ENCODE measurements at places on chromosomes 12 and 14.

GRCh38 chr12:26011099-26011498 is 52.6 kb downstream of the RASSF8 start:
- DNase-seq, result no peak

DNA sequence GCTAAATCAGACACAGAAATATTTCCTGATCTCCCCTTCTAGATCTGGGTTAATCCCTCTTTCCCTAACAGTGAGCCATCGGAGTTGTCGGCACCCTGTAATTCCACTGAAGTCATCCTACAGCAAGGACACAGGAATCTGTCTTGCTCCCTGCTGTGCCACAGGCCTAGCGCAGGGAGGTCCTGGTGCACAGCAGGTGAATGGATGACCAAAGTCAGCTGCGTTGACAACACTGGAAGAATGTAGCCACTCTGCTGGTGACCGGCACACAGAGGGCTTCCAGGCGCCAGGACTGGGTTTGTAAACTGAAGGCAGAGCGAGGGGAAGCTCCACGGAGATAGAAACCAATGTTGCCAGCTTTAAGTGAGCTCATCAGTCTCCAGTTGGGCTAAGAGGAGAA is 23.6 kb downstream of the TMEM229B start:
- no peak for DNase-seq

GRCh38 chr14:90829677-90830076 is 13.4 kb upstream of the TTC7B start:
- DNase-seq, result no peak

DNA sequence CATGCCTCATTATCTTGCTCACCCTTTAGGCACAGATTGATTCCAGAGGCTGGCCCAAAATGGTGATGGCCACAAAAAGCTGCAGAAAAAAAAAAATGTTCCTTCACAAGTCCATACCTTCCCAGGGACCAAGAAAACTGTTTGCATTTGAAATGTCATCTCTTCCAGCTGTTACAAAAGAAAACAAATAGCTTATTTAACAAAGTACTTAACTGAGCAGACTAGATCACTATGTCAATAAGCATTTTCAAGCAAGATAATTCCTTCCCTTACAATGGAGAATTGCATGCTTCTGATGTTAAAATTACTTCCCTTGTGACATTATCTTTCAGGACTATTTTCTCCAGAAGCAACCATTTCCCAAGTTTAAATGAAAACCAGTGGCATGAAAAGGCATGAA is 377.9 kb upstream of the KITLG start:
- no peak for DNase-seq

- DNase-seq, result peak; percentile 15
Observed at GRCh38 chr14:24368562-24369252, 723 bp downstream of the NFATC4 start.

GRCh38 chr12:58750484-58750883 is 169.8 kb downstream of the LRIG3 start:
- no peak for DNase-seq

- DNase-seq, result no peak
Observed at GRCh38 chr12:67431411-67432020, 162.4 kb downstream of the CAND1 start.

DNA sequence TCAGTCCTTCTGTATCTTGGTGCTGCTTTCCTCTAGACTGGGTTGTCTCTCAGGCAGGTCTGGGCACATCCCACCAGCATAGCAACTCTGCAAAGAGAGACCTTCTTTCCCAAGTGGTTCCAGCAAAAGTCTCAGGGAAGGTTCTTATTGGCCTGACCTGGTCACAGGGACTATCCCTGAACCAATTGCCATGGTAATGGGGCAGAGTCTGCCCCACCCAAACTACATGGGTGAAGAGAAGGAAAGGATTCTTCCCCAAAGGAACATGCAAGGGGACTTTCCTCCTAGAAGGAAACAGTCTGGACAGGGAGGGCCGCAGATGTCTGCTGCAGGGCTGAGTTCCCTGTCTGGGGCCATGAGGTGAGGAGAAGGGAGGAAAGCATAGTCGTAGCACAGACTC is 122.2 kb upstream of the NCOR2 start:
- no peak for DNase-seq

DNA sequence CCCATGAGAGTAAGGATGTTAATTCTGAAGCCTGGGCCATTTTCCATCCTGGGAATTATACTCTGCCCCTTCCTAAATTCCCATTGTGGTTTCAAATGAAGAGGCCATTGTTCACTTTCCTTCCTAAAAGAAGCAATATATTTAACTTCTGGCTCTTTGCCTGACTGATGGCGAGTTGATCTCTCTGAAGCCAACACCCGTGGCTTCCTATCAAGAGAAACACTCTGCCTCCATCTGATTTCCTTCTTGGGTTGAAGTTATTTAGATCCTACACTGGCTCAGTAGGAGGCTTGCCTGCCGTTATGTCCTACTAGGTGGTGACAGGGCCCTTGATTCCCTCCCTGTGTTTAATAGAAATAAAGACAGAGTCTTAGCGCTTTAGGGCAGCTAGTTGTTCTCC is 97.4 kb downstream of the PRKCH start:
- no peak for DNase-seq

- no peak for DNase-seq
Observed at GRCh38 chr12:15011162-15011561, 38.3 kb downstream of the PDE6H start.

- no peak for DNase-seq
Observed at GRCh38 chr12:111409780-111410430, 4.2 kb downstream of the SH2B3 start.

GRCh38 chr14:67435603-67436002 is 23.6 kb upstream of the PLEK2 start:
- DNase-seq, result no peak

DNA sequence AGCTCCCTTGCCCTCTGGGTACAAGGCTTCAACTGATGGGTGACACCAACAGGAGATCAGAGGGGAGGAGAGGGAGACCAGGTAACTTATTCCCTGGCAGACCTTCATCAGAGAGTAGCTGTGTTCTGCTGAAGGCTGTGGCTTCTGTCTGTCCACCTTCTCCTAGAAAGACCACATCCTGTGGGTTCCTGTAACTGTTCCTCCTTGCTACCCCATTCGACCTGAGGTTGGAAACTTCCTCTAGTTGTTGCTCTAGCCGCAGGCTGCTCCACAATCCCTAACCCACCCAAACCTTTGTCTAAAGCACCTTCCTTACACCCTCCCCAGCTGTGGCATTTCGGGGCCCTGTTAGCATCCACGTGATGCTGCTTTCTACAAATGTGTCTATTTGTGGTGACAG is 454.2 kb downstream of the DPF3 start:
- DNase-seq, result peak; percentile 10

DNA sequence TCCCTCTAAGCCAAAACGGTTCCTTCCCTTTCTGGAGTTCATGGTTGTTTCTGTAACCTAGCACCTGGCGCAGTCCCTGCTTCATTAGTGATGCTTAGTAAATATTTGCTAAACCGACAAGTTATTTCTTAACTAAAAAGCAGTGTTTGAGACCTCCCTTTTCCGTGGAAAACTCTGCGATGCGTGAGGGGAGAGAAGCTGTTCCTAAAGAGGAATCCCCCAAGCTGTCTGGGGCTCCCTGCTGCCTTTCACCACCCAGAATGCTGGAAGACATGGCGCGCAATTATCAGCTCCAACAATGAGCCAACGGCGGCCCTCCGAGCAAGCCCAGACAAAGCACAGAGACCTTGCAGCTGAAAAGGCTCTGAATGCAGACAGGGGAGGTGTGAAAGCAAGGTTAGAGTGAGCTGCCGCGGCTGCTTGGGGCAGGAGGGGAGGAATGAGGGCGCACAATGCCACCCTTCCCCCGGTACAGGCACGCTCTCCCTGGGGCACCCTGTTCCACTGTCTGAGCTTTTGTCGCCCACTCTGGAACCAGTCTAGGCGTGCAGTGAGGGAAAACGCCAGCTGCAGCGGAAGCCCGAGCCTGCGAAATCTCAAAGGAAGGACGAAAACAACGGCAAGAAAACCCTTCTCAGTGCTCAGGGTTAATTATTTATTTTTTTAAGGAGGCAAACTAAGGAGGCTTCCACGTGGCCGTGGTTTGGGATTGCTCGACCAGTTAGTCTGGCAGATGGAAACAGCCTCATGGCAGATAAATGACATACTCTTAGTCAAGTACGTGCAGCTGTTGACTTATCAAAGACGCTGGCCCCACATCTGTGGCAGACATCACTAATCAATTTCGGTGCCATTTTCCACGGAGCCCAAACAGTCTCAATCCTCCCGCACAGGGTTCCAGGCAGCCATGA is 66.3 kb downstream of the RBM19 start:
- DNase-seq, result no peak

DNA sequence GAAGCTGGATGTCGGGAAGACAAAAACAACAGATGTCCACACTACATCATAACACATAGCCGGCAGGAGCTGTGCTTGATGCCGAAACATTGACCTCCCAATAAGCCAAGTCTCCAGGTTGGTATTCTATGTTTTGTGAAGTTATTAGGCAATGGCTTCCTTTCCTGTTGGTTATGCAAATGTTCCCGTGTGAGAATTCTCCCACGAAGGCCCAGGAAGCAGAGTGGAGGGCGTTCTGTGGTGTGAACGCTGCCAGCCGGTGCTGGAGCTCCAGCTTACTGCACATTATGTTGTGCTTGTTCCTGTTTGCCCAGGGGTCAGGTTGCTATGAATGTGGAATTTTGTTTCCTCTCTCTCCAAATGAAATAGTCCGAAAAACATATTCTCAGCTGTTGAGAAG is 156.4 kb upstream of the HMGA2 start:
- DNase-seq, result no peak

DNA sequence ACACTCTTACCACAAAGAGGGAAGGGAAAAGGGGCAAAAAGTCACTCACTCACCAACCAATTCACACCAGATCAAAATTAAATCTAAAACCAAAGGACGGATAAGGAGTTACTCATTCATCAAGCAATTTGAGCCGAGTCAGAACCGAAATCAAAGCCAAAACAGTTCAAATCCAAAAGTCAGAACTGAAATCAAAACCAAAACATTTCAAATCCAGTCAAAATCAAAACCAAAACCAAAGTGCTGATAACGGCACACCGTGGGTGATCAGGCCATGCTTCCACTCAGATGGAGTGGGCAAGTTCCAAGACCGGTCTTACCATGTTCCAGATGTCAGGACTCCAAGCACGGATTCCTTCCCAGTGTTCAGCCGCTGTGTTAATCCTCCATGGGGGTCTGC is 139.5 kb downstream of the SLC38A6 start:
- no peak for DNase-seq

GRCh38 chr14:23602181-23603095 is 23.8 kb upstream of the JPH4 start:
- no peak for DNase-seq

GRCh38 chr12:5432011-5432400 is at the start of gene NTF3:
NTF3 (plus strand) TSS chr12:5432108; CDS start chr12:5432325, 217 bp downstream.
- no peak for DNase-seq

DNA sequence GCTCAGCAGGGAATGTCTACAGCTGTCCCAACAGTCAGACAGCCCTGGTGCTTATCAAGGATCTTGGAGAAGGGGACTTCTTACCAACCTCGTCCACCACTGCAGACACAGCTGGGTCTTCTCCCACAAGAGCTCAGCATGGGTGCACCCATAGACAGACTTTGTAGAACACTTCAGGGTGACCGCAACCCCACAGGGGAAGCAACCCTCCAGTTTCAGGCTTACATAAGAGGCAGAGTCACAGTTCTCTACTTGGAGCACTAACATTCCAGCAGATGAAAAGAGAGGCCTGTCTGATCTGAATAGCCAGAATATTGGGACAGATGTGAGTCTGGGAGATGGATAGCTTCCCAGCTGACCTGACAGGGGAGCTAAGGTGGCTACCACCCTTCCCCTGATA is 3.5 kb upstream of the CLEC1A start:
- DNase-seq, result no peak

DNA sequence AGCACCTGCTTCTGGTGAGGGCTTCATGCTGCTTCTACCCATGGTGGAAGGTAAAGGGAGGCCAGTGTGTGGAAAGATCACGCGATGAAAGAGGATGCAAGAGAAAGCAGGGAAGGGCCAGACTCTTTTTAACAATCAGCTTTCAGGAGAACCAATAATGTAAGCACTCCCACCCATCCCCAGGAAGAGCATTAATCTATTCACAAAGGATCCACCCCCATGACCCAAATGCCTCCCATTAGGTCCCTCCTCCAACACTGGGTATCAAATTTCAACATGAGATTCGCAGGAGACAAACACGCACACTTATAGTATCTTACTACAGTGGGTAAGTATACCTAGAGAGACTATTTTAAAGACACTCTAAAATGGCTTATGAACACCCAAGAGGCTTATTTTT is 80.5 kb upstream of the TMCC3 start:
- no peak for DNase-seq

DNA sequence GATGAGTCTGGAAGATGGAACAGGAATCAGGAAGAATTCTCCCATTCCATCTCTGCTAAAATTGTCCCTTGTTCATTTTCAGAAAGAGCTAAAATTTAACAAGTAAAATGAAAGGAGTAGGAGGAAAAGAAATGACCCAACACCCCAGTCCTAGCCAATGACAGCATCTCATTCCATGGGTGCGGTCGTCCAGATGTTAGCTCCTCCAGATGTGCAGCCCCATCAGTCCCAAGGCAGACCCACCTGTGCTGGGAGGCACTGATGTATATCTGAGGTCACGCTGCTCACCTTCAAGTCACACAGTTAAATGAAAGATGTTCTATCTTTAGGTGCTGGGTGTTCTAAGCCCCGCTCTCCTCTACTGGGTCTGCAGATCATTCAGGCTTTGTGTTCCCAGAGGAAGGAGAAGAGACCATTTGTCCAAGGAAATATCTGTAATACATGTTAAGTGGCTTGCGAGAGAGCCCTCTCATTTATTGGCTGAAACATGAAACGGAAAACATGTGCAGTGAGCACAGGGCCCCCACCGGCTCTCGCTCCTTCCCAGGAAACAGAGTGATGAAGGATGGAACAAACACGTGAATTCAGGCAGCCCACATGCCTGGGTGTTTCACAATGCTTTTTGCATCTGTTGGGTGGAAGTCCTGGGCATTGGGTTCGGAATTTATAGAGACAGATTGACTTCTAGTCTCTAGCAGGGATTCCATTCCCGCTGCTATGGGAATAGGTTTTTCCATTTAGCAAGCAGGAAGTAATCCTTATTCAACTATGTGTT is 294.6 kb downstream of the NUAK1 start:
- no peak for DNase-seq
